Activated T-helper 17 cell treated with anti-CD3 and anti-CD28 coated beads, Interleukin-2, amount 50 U/mL, for 72 hours (primary cell): ENCODE measurements at places on chromosomes 1 and 21.

DNA sequence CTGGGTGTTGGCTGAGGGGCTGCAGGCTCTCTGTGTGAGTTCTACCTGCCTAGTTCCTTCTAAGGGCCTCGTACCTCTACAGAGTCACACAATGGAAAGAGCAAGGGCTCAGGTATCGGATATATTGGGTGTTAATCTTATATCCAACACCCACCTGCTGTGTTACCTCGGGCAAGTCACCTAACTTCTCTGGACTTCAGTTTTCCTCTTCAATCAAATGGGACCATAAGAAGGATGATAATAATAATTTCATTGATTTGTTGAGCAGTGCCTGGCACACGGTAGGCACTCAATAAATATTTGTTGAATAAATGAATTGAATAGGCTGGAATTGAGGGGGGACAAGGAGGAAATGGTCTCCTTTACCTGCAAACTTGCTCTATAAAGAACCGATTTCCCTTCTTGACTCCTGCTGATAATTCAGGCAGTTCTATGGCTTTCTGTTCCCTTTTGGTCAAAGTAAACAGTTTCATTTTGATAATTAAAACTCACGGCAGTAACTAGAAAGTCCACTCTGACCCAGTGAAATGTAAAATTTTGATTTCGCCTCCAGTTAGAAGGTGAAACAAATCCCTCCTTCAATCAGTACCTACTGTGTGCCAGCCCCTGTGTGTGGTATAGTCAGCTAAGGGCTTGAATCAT, 16.5 kb upstream of the MAN1C1 start:
- ATAC-seq: no peak

DNA sequence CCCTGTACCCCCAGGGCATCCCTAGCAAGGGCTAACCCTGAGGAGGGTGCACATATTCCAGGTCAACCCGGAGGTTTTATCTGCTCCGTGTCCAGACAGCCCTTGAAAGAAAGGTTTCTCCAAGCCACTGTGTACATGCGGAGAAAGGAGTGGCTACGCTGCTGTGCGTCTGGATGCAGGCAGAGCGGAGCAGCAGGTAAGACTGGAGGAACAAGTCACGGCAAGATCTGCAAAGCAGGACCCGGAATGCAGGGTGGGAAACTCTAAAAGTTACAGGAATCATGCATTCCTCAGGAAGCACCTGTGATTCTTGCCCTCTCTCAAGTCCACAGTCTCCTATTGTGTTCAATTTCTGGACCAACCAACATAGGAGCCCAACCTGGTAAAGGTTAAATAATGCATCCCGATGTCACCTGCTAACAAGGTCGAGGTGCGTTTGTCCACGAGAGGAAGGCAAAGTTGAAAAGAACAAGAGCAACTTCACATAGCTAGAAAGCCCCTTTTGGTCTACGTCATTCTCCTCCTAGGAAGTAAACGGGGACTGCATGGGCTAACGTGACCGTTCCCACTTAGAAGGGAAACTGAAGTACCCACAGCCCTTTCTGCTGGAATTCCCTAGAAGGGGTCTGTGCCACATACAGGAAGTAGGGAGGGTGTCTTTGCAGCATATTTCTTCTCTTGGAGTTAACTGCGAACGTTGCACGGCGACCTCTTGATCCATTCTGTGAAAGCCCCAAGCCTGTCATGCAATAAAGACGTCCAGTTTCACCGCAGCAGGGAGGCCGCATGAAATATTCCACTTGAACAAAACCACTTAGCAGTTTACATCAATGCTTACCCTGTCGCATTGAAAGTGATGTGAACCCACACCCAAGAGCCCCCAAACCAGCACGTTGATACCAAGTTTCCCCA, 5.8 kb downstream of the TIAM1 start:
- ATAC-seq: no peak

GRCh38 chr1:226547754-226548191, 791 bp upstream of the STUM start:
- ATAC-seq: peak; percentile 73

DNA sequence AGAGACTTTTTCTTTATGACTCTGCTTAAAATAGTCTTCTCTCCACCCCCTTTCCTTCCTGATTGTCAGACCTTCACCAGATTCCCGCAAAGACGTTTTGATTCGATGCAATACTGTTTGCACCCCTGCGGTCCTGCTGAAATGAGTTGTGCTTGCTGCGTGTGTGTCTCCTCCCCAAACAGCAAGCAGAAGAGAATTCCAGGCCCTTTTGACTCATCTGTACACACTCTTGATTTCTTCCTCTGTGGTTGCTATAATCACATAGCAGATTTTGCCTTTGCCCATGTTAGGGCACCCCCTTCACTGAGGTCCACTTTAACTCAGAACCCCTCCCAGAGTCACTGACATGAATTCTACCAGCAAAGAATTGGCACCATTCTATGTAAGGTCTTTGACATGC, 136.5 kb downstream of the ZZZ3 start:
- no peak for ATAC-seq

DNA sequence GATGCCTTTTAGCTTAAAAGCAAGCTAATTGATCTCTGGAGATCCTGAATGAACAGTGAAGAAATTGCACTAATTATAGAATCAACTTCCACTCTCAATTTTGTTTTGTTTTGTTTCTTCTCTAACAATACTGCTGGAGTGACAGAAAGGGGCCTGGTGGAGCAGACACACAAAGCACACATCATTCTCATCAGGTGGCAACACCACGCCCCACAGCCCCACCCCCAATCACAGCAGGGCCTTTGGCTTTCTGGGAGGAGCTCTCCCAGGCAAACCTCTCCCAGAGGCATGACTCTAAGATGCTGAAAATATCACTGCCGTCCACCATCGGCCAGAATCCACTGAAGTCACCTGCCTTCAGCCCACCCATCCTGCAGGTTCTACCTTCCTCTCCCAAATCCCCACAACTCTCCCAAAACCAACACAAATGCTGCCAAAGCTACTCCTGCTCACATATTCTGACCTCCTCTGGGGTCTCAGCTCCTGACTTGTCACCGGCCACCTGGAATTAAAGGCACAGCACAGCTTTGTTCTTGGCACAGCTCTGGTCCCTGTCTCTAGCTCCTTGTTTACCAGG, 120.7 kb downstream of the GRIK3 start:
- ATAC-seq: no peak
